ENCODE measurements at places on chromosomes 4 and X.

GRCh38 chr4:45778514-45778913 is 345.3 kb downstream of the GABRG1 start:
- no peak for DNase-seq

DNA sequence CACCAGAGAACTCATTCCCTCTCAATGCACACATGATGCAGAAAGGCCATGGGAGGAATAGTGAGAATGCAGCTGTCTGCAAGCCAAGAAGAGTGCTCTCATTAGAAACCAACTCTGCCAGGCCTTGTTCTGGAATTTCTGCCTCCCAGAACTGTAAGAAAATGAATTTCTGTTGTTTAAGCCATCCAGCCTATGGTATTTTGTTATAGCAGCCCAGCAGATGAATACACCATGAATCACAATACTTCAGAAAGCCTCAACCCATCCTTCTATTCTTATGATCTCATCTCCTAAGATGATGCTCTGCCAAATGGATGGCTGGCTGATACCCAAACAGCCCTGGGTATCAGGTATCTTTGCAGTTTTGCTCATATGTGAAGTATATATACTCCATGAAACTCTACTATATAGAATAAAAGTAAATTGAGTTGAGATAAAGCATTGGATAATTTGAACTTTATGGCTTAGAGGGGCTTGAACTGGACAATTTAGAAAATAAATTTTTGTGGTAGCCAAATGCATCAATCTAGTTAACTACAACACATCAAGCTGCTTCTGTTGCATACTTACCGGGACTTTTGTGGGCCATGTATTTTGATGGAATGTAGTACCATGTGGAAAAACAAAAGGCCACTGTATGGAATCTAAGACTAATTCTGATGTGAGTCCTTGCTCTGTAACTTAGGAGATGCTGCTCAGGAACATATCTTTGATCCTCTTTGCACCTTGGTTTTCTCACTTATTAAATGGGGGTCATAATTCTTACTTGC is 245.9 kb downstream of the HS3ST1 start:
- DNase-seq = no peak

GRCh38 chr4:28350485-28350884 is 1489.8 kb downstream of the STIM2 start:
- DNase-seq = no peak

DNA sequence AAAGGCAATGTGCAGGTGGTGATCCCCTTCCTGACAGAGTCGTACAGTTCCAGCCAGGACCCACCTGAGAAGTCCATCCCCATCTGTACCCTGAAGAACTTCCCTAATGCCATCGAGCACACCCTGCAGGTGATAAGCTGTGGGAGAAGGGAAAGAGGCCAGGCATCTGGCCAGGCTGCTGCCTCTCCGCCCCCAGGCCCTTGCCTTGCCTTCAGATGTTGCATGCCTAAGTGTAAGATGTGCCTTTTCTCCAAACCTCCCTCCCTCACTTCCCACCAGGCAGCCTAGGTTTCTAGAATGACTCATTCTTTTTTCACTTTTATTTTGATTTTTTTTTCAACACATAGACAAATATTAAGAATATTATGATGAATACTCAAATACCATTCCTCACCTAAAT is 12.2 kb upstream of the CDK16 start:
- no peak for DNase-seq

GRCh38 chr4:155944516-155944915 is 9.2 kb downstream of the CTSO start:
- no peak for DNase-seq

DNA sequence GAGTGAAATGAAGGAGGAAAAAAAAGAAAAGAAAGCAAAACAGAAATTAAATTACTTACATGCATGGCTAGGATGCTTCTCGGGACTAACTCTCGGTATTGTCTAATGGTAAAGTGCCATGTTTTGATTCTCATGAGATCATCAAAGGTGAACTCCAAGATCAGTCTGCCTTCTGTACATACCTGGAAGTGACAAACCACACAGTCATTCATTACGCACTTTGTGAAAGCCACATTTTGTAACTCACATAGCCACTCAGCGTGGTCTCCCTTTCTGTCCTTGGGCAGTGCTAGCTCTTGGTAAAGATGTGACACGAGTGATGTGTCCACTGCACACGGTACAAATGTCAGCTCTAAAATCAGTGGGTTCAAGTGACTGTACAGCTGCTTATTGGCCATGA is 309.8 kb downstream of the LDB2 start:
- no peak for DNase-seq

DNA sequence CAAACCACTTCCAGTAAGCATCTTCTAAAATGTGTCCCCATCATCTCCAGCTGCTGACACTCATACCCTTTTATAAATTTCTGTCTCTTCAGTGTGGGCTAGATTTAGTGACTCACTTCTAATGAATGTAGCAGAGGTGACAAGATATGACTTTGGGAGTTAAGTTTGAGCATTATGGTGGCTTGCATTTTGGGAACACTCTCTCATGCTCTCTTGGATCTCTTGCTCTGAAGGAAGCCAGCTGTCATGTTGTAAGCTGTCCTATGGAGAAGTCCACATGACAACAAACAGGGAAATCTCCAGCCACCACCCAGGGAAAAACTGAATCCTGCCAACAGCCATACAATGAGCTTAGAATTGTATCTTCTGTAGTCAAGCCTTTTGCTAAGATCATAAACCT is 691.3 kb upstream of the PCDH7 start:
- DNase-seq = no peak

- DNase-seq = no peak
Measured at GRCh38 chr4:166518776-166519175, 645.7 kb downstream of the TLL1 start.

GRCh38 chr4:39526765-39527295 is 409 bp downstream of the UGDH start:
- no peak for DNase-seq

DNA sequence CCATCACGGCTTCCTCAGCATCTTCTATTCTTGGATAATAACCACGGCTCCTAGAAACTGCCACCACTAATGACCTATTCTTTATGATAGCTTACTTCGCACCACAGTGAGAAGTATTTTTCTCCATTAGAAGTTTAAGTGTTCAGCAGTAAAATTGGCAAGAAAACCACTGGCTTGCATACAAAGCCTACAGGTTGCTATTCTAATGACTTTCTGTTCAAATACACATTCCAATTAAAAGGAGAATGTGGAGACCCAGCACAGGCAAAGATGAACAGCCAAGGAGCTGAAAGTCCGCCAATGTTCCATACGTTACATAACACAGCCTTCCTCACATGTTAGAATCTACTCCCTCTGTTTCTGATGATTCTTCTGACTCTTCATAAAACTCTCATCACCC is 875.0 kb upstream of the PRKX start:
- DNase-seq = no peak

GRCh38 chr4:118225511-118225910 is 127.3 kb downstream of the PRSS12 start:
- DNase-seq = no peak

GRCh38 chr4:186137196-186137794 is 32.8 kb downstream of the FAM149A start:
- no peak for DNase-seq

DNA sequence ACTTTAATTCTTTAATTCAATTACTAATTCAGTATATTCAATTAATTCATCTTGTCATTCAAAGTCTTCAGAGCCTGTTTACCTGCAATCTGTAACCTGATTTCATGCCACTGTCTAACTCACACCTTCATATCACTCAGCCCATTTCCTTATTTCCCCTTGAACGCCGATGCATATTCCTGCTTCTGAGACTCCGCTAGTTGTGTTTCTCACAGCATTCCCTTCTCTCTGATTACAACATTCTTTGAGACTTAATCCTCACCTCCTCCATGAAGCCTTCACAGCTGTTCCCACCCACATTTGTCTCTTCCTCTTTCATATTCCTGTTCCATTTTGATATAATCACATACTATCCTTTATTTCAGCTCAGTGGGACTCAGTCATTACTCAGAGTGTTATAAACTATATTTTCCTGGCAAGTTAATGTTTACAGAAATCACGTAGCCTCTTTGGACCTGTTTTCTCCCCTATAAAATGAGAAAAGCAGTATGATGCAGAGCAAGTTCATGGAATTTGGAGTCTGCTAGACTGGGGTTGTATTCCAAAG is 69.0 kb downstream of the MAP9 start:
- DNase-seq = no peak

DNA sequence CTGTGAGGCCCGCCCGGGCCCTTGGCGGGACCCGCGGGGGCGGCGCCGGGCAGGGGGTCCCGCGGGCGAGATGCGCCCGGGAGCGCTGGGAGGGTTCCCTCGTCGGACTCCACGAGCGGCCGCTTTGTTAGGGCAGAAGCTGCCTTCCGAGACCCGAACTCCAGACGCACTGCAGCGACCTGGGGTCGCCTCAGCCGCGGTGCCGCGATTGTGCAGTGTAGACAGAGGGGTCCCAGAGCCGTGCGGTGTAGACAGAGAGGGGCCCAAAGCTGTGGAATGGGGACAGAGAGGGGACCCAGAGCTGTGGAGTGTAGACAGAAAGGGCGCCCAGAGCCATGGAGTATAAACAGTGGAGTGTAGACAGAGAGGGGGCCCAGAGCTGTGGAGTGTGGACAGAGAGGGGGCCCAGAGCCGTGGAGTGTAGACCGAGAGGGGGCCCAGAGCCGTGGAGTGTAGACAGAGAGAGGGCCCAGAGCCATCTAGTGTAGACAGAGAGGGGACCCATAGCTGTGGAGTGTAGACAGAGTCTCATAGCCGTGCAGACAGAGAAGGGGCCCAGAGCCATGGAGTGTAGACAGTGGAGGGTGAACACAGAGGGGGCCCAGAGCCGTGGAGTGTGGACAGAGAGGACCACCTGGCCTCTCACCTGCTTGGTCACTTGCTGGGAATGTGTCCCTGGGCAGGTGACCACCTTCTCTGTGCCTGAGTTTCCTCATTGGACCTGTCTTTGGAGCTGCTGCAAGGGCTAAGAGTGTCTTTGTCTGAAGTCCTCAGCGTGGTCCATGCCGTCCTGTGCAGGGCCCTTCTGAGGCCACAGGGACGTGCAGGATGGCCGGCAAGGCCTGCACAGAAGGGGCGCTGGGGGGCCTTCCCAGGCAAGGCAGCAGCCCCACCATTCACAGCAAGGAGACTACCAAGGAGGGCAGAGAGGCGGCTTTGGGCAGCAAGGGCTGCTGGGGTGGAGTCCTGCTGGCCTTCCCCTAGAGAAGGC is 875 bp downstream of the RGS12 start:
- DNase-seq = no peak

- no peak for DNase-seq
Measured at GRCh38 chr4:5212255-5213013, 161.2 kb downstream of the STK32B start.

Measured in stimulated activated CD4-positive, alpha-beta T cell treated with anti-CD3 and anti-CD28 coated beads, Interleukin-1b, Interleukin-23, amount 100 ng/mL, for 24 hours (primary cell).